ENCODE measurements at places on chromosomes 1 and 21.

DNA sequence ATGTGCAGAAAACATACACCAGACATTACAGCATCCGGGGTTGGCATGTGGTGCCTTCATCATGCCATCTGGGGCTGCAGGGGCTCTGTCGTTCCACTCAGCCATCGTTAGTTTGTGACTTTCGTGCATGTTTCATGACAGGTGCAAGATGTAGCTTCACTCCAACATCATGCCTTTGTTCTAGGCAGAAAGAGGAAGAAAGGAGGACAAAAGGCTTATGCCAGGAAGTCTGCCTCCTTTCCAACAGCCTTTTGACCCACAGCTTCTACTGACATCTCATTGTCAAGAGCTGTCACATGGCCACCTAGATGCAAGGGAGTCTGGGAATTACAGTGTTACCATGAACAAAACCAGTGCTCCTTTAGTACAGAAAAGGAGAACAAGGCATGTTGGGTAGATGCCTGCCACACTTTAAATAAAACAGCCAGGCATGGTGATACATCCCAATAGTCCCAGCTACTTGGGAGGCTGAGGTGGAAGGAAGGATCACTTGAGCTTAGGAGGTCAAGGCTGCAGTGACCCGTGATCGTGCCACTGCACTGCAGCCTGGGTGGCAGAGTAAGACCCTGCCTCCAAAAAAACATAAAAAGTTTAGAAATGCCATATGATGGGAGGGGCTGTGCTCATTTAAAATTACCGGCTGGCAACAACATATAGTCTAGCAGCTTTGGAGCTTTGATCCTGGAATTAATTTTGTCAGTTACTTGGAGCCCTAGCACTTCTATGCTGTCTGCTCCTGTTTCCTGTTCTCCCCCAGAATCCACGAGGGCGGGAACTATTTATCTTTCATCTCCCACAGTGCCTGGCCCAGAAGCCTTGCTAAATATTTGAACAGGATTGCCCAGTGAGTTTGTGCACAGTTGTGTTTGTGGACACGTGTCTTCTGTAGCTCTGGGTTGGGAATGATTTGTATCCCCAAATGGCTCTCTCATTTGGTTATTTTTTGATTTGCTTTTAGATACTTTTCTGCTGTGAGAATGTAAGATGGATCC lies 7.4 kb downstream of the DOP1B start:
- no peak overlapping the region for H3K4me3 ChIP-seq
- H3K4me1 ChIP-seq: peaks cover 28% of the 10 kb centered on the region
- no peak for DNase-seq
- H3K36me3 ChIP-seq: peaks cover 28% of the 10 kb centered on the region

GRCh38 chr1:25131794-25132193 lies 100.5 kb downstream of the SYF2 start:
- no peaks in the 10 kb centered on the region for H3K36me3 ChIP-seq
- no peak for DNase-seq
- no peak overlapping the region for H3K4me3 ChIP-seq
- H3K27me3 ChIP-seq: peaks cover 6% of the 10 kb centered on the region
- H3K4me1 ChIP-seq: no peaks in the 10 kb centered on the region

- H3K27ac ChIP-seq: no peak overlapping the region
- H3K4me3 ChIP-seq: no peak overlapping the region
- peaks cover 32% of the 10 kb centered on the region for H3K27me3 ChIP-seq
- H3K36me3 ChIP-seq: no peaks in the 10 kb centered on the region
Observed at GRCh38 chr1:229230140-229230892, 40.6 kb upstream of the RAB4A start.

- no peaks in the 10 kb centered on the region for H3K27me3 ChIP-seq
- peak overlapping the region; percentile 99 for H3K27ac ChIP-seq
- no peak for DNase-seq
- H3K4me1 ChIP-seq: peaks cover 26% of the 10 kb centered on the region
- peak overlapping the region; percentile 99 for H3K4me3 ChIP-seq
- peaks cover 2% of the 10 kb centered on the region for H3K36me3 ChIP-seq
Observed at GRCh38 chr1:15408890-15409387, 749 bp upstream of the EFHD2 start.

DNA sequence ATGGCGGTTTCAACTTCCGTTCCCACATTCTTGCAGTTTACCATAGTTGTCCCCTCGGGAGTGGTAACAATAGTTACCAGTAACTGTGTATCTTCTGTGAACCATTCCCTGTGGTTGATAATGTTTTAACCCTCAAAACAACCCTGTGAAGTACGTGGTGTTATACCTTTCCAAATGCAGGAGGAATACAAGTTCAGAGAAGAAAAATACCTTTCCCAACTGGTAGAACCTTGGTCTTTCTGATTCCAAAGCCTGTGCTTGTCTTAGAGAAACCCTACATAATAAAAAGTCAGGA lies 789 bp downstream of the BTF3L4 start:
- peak overlapping the region; percentile 97 for H3K27ac ChIP-seq
- peak overlapping the region; percentile 92 for H3K4me3 ChIP-seq

DNA sequence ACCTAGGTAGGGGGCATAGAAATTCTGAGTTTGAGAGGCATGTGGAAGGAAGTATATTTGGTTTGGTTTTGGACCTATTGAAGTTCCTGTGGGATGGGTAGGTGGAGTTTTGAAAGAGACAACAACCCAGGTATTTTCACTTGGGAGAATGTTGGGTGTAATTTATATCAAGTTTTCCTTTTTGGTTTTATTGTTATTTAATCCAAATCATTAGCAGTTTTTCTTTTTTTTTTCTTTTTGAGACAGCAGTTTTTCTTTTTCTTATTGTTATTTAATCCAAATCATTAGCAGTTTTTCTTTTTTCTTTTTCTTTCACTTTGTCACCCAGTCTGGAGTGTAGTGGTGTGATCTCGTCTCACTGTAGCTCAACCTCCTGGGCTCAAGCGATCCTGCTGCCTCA lies 30.1 kb downstream of the RNF11 start:
- H3K4me3 ChIP-seq: no peak overlapping the region
- no peak overlapping the region for H3K27ac ChIP-seq
- peaks cover 6% of the 10 kb centered on the region for H3K36me3 ChIP-seq
- no peak for DNase-seq

- peaks cover 7% of the 10 kb centered on the region for H3K36me3 ChIP-seq
- H3K27ac ChIP-seq: peak overlapping the region; percentile 93
Observed at GRCh38 chr1:88890791-88891317, 513 bp downstream of the GTF2B start.

- H3K36me3 ChIP-seq: no peaks in the 10 kb centered on the region
- H3K27me3 ChIP-seq: peaks cover 4% of the 10 kb centered on the region
- no peak for DNase-seq
- no peaks in the 10 kb centered on the region for H3K4me1 ChIP-seq
- H3K27ac ChIP-seq: no peak overlapping the region
Observed at GRCh38 chr1:232684371-232685105, 54.6 kb upstream of the SIPA1L2 start.

All from memory B cell (primary cell).